Left ventricle myocardium superior (tissue), 1 donor: ENCODE measurements at places on chromosomes 3 and 15. TPM values are rescaled to one million over a fixed set of nuclear protein-coding genes. Genes with fewer than 3 reads are reported as not detected.

The AHSG gene
- not detected for total RNA-seq

The SLC9C1 gene
- 2.3 TPM for total RNA-seq

The SPG21 gene
- 47.8 TPM for total RNA-seq

The DNASE1L3 gene
- total RNA-seq: 1.9 TPM

The LZTFL1 gene
- total RNA-seq: 10.1 TPM

The FANCD2OS gene
- not detected for total RNA-seq

The COMMD4 gene
- total RNA-seq: 42.3 TPM

The VGLL3 gene
- total RNA-seq: 3.6 TPM

The LYZL4 gene
- total RNA-seq: not detected

The ATOSA gene
- 27.5 TPM for total RNA-seq
